Hypothalamus (tissue), 51 donors: ENCODE measurements at places on chromosomes 4 and X.

DNA sequence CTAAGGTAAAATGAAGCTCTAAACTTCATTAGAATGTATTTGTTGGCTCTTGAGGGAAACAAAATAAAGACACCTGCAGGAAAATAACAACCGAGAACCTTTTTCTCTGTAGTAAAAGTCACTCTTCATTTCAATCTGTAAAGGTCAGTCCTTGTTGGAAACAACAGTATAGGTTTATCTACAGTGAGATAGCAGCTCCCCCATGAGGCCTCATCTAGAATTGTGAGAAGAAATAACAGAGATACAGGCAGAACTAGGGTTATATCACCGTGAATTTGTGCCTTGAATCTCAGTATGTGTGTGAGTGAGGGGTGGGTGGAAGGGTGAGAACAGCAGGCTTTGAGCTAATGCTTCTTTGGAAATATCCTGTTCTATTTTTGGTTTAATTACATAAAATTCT is 107.8 kb upstream of the FMR1 start:
- no peak for DNase-seq

DNA sequence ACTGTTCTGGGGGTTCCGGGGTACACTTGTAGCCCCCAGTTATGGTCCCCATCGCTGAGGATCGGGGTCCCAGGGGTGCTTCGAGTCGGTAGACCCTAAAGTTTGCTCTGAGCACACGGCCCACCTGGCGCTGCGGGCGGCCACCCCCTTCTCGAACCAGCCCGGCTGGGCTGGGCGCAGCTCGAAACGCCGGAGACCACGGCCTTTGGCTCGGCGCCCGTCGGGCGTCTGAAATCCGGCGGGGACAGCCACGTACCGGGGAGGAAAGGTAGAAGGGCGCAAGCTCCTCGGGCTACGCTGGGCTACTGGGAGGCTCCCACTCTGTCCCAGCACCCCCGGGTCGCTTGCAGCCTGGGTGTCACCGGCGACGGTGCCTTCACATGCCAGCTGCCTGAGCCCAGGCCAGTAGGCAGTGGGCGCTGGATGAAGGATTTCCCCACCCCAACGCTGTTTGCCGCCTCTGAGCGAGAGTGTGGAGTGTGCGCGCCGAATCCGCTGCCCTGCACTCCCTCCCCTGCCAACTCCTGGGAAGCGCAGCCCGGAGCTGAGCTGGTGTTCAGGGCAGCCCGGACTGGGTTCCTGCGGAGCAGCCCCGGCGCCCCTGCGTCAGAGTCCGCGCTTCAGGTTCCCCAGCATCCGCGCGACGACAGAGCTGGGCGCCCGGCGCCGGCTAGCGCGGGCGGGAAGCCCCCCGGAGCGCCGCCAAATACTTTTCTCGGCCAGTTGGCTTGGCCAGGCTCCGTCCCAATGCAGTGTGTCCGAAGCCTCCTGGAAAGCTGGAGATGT is 637 bp downstream of the MAMLD1 start:
- peak; percentile 47 for DNase-seq

DNA sequence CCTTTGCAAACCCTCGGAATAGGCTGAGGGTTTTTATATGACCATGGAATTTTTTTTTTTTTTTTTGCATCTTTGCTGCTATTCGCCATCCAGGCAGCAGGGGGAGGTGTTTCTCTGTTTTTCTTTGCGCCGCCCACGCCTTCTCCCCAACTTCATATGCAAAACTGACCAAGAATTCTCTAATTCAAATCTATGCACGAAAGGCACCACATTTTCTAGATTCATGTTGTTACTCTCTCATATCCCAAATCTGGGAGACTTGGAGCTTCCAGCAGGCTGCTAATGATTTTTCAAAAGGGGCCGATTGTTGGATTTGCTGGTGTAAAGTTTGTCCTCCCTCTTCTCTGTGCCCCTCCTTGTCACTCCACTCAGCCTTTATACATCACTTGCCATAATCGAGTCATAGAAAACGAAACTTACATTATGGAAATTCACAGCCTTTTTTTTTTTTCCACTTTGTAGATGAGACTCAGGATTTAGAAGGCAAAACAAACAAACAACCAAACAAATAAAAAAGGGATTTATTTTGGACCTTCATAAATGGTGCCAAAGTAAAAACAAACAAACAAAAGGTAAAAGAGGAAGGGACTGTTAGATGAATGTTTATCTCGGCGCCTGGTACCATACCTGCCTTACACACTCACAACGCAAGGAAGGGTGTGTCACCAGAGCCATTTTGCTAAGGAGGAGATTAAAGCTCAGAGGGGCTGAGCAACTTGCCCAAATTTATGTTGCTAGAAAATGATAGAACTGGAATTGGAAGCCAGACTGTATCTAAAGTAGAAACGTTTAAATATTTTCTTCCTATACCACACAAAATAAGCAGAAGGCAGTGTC is 29.3 kb upstream of the BOD1L1 start:
- DNase-seq, result peak; percentile 20

- no peak for DNase-seq
Measured at GRCh38 chrX:38400389-38400910, 48.0 kb downstream of the OTC start.

DNA sequence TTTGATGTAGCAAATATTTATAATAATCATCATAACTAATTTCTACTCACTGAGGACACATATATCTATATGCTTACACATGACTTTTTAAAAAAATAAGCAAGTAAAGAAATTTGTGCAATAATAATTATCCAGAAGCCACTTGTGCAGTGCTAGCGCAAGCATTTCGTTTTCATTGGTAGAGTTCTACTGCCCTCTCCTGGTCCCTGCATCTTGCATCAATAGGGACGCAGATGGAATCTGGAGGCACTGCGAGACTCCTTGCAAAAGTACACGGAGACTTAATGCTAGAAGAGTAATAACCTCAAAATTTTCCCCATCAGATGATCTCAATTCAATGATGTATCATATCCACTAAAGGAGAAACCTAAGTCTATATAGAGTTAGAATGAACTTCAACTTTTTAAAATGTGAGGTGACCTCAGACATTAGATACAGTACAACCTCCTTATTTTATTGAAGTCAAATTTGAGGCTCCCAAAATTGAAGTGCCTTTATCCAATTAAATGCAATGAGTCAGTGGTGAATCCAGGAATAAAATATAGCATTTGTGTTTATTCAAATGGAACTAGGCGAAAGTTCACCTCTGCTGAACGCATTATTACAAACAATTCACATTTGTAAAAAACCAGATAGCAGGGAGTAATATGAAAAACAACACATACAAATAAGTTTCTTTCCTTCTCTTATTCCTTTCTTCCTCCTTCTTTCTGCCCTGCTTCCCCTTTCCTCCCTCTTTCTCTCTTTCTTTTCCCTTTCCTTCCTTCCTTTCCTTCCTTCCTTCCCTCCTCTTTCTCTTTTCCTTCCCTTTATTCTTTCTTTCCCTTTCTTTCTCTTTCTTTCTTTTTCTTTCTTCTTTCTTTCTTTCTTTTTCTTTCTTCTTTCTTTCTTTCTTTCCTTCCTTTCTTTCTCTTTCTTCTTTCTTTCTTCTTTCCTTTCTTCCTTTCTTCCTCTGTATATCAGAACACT is 450.0 kb downstream of the ANKRD50 start:
- peak; percentile 34 for DNase-seq

GRCh38 chrX:46912098-46912602 is at the start of gene JADE3:
Gene JADE3 (plus strand): TSS chrX:46912421. CDS start chrX:46984895, 72,474 bp downstream.
- DNase-seq, result peak; percentile 40

DNA sequence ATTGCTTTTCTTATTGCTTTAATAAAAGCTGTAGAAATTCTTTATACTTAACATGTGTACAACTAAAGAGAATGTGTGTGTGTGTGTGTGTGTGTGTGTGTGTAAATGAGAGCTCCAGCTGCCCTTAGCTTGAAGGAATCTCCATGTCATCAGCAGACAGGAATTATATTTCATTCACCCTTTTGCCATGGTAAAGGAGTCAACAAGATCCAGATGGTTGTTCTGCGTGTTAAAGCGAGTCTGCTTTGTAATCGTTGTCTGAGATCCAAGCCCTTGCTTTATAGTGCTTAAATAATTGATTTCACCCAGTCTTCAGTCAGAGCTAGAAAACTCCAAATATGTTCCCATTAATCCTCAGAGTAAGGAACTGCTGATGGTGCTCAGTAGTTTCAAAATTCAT is 285.5 kb downstream of the PDGFC start:
- DNase-seq, result no peak

DNA sequence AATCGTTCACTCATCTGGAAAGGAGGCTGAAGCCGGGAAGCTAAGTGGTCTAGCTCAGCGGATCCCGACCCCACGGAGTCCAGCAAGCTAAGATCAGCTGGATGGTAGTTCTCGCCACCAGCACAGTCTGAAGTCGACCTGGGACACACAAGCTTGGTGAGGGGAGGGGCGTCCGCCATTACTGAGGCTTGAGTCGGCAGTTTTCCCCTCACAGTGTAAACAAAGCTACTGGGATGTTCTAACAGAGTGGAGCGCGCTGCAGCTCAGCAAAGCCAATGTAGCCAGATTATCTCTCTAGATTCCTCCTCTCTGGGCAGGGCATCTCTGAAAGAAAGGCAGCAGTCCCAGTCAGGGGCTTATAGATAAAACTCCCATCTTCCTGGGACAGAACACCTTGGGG is 555.4 kb downstream of the BCOR start:
- no peak for DNase-seq

DNA sequence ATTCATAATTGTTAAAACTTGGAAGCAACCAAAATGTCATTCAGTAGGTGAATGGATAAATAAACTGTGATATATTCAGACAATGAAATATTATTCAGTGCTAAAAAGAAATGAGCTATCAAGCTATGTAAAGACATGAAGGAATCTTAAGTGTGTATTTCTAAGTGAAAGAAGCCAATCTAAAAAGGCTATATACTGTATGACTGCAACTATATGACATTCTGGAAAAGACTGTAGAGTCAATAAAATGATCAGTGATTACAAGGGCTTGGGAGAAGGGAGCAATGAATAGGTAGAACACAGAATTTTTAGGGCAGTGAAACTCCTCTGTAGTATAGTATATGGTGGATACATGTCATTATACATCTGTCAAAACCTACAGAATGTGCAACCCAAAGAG is 139.9 kb downstream of the FRYL start:
- no peak for DNase-seq

- DNase-seq, result no peak
Measured at GRCh38 chr4:109412776-109413175, 20.8 kb upstream of the SEC24B start.

DNA sequence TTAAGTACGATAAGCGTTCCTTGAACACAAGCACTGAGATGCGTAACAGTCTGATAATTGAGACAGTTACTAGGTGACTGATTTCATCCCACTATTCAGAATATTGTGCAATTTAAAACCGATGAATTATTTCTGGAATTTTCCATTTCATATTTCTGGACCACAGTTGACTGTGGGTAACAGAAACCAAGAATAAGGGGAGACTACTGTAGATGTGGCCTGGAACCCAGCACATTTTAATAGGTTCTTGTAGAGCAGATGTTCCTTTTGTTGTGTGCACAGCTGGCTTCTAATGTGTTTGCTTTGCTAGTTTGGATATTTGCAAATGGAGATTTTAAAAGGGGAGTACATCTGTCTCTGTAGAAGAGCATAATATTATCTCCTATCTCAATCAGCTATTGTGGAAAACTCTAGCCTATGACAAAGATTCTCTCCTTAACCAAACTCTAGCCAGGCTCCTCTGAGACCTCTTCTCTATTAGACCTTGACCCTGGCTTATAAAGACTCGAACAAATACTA is 16.4 kb downstream of the NAAA start:
- no peak for DNase-seq

GRCh38 chr4:101528526-101528925 is 181.2 kb upstream of the PPP3CA start:
- DNase-seq, result no peak

GRCh38 chrX:29143756-29144155 is 556.5 kb downstream of the IL1RAPL1 start:
- no peak for DNase-seq

DNA sequence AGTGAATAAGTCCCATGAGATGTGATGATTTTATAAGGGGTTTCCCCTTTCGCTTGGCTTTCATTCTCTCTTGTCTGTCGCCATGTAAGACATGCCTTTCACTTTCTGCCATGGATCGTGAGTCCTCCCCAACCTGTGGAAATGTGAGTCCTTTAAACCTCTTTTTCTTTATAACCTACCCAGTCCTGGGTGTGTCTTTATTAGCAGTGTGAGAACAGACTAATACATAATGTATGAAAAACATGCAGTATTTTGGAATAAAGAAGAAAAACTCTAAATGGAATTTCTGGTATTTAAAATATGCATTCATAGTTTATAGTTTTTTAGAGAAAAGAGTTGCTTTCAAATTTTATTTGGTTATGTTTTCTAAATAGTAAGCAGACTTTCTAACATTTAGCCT is 360.7 kb downstream of the PCDH7 start:
- no peak for DNase-seq

DNA sequence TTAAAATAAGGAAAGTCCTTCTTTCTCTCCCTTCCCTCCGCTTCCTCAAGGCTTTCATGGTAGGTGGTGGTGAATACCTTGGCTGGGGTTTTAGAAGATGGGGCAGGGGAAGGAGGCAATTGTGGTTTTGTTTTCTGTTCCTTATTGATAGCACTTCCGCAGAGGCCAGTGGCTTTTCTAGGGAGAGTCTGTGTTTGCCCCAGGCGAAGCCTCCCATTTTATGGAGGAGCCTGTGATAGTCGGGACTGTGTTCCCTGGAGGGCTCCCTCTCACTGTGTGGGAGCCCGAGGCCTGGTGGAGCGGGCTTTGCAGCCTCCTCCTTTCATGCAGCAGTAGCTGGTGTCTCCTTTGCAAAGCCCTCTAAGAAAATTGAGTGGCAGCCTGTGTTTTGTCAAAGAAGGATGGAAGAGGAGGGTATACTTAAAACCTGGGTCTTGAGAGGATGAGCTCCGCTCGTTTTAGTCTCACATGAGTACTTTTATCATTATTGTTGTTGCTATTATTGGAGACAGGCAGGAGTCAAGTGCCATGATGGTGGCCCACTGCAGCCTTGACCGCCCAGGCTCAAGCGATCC is 29.8 kb upstream of the STOX2 start:
- DNase-seq, result no peak
